IMR-90 (cell line): ENCODE measurements at places on chromosomes 6 and 20. TPM values are rescaled to one million over a fixed set of nuclear protein-coding genes. Genes with fewer than 3 reads are reported as not detected.

- H3K27ac ChIP-seq = no peak overlapping the region
- no peak overlapping the region for H3K4me3 ChIP-seq
- peaks cover 17% of the 10 kb centered on the region for H3K4me1 ChIP-seq
Observed at GRCh38 chr6:44453146-44453545, 65.6 kb downstream of the CDC5L start.

GRCh38 chr6:1378065-1379016 is 11.0 kb upstream of the FOXF2 start:
- DNase-seq = no peak
- 0 out of 2 replicates have a peak, but pooled peaks cover 2% of the 10 kb centered on the region for H3K4me1 ChIP-seq
- no peak overlapping the region for H3K4me3 ChIP-seq
- no peak overlapping the region for H3K27ac ChIP-seq
- H3K36me3 ChIP-seq = no peaks in the 10 kb centered on the region

DNA sequence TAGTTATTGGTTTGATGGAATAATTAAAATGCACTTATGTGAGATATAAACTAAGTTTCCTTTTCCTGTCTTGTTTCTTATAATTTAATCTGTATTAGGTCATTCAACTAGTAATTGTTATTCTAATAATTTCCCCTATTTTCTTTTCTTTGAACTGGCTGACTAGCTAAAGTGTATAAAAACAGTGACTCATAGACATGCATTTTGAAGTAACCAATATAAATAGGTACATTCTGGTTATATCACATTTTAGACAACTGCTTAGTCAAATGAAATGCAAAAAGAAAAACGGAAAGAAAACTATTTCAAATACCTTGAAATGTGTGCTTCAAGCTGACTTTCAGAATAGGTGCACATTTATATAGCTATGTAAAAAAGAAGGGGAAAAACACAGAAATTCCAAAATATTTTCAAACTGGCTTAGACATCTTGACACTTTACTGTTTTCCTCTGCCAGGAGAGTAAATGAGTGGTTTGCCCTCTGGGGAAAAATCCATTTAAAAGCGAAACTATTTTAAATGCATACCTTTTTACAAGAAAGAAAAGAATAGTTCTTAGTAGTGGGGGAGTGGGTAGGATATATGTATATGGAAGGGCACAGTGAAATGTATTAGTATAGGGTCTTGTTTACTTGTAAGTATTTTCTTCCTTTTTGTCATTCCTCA is 28.3 kb downstream of the KCNQ5 start:
- no peak overlapping the region for H3K4me3 ChIP-seq
- H3K27me3 ChIP-seq = no peaks in the 10 kb centered on the region
- no peaks in the 10 kb centered on the region for H3K36me3 ChIP-seq
- H3K4me1 ChIP-seq = peaks cover 3% of the 10 kb centered on the region; the same call in 1 of the 2 replicates

DNA sequence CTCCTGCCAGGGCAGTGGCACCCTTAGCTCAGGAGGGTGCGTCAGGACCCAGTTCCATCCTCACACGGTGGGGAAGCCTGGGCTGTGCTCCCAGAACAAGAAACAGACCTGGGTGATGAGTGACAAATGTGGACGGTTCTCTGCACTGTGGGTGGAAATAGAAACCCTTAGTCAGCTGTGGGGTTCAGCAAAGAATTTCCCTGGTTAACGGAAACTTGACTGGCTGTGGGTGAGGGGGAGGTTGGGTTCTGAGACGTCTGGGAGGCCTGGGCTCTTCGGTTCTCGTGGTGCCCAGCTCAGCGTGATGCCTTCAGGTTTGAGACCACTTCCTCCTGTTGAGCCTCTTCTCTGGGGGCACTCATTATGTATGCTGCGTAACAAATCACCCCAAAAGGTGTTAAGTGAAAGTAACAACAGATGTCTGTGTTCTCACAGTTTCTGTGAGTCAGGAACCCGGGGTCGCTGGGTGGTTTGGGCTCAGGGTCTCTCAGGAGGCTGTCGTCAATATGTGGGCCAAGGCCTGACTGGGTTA is 53.1 kb upstream of the FAM83D start:
- DNase-seq = no peak
- H3K4me1 ChIP-seq = no peaks in the 10 kb centered on the region
- H3K4me3 ChIP-seq = no peak overlapping the region
- H3K36me3 ChIP-seq = no peaks in the 10 kb centered on the region
- no peak overlapping the region for H3K27ac ChIP-seq
- peaks cover 12% of the 10 kb centered on the region for H3K27me3 ChIP-seq

- no peak overlapping the region for H3K4me3 ChIP-seq
- no peak for DNase-seq
- H3K27me3 ChIP-seq = no peaks in the 10 kb centered on the region
- no peak overlapping the region for H3K27ac ChIP-seq
- H3K36me3 ChIP-seq = no peaks in the 10 kb centered on the region
Observed at GRCh38 chr20:16699293-16699692, 30.5 kb upstream of the SNRPB2 start.

- H3K27ac ChIP-seq = peak overlapping the region; percentile 1; the same call in 1 of the 2 replicates
- peaks cover 13% of the 10 kb centered on the region for H3K4me1 ChIP-seq
- H3K27me3 ChIP-seq = no peaks in the 10 kb centered on the region
- no peaks in the 10 kb centered on the region for H3K36me3 ChIP-seq
- no peak for DNase-seq
- H3K4me3 ChIP-seq = no peak overlapping the region
Observed at GRCh38 chr20:50659975-50660670, 31.2 kb downstream of the RIPOR3 start.

- no peak overlapping the region for H3K27ac ChIP-seq
- no peaks in the 10 kb centered on the region for H3K36me3 ChIP-seq
- DNase-seq = no peak
- no peaks in the 10 kb centered on the region for H3K27me3 ChIP-seq
Observed at GRCh38 chr6:126300126-126300525, 39.8 kb upstream of the CENPW start.

DNA sequence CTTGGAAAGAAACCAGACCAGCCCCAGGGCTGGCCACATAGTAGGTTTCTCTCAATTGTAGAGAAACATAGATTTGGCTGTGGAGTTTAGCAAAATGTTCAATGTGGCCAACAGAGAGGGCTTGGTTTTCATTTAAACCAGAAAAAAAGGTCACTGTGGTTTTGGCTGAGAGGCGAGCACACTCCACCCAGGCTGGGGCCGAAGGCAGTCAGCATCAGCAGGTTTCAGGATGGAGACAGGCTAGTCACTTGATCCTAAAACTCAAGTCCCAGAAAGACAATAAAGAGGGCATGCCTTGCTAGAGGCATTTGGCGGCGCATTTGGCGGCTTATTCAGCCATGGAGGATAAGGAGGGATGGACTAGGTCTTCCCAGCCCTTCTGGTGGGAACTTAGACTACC is 73.1 kb downstream of the PRND start:
- peaks cover 2% of the 10 kb centered on the region; the same call in 1 of the 2 replicates for H3K4me1 ChIP-seq
- H3K27ac ChIP-seq = no peak overlapping the region
- no peaks in the 10 kb centered on the region for H3K27me3 ChIP-seq
- peaks cover 28% of the 10 kb centered on the region for H3K36me3 ChIP-seq

- H3K4me3 ChIP-seq = no peak overlapping the region
- no peak overlapping the region for H3K27ac ChIP-seq
- DNase-seq = no peak
Observed at GRCh38 chr6:139386404-139386803, 12.0 kb upstream of the CITED2 start.

GRCh38 chr6:92806254-92806653 is 613.1 kb downstream of the EPHA7 start:
- H3K4me3 ChIP-seq = no peak overlapping the region
- no peaks in the 10 kb centered on the region for H3K36me3 ChIP-seq
- no peaks in the 10 kb centered on the region for H3K27me3 ChIP-seq
- DNase-seq = no peak

- H3K36me3 ChIP-seq = no peaks in the 10 kb centered on the region
- H3K27me3 ChIP-seq = no peaks in the 10 kb centered on the region; the same call in 1 of the 2 replicates
- no peak overlapping the region for H3K4me3 ChIP-seq
Observed at GRCh38 chr6:134689177-134689576, 260.7 kb downstream of the ALDH8A1 start.

DNA sequence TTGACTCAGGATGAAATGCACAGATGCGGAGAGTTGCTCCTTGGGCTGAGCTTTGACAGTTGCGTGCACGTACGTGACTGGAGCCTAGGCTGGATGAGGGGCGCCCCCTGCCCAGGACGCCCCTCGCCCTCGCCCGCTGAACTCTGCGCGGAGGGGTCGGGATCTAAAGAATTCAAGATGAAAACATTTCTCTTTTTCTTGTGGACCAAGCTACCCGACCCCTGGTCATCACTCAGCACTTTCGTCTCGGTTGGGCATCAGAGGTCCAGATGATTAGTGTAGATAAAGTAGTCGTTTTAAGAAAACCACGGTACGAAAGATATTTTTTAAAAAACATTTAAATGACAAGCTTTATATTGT is 700 bp downstream of the DTD1 start:
- peak overlapping the region; percentile 75 for H3K4me3 ChIP-seq
- DNase-seq = no peak
- H3K27ac ChIP-seq = peak overlapping the region; percentile 41; the same call in 1 of the 2 replicates
- H3K36me3 ChIP-seq = no peaks in the 10 kb centered on the region
- no peaks in the 10 kb centered on the region for H3K27me3 ChIP-seq
- no peaks in the 10 kb centered on the region for H3K4me1 ChIP-seq

DNA sequence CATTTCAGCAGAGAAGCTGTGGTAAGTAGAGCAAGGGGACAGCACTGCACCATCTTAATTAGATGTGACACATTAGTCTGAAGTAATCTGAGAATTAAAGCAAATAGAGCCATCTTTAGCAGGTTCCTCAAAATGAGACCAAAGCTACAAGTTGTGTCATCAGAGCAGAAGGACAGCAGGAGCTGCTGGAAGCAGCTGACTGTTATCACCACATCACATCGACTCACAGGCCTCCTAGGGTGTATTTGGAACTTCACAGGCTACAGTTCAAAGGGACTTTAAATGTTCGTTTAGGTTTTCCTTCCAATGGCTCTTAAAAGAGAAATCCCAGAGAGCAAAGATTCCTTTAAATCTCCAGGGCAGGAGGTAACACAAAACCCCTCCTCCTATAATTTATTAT is 69.5 kb downstream of the LCA5 start:
- no peak overlapping the region for H3K4me3 ChIP-seq
- no peak overlapping the region for H3K27ac ChIP-seq
- peaks cover 4% of the 10 kb centered on the region for H3K4me1 ChIP-seq
- DNase-seq = peak; percentile 4

GRCh38 chr6:137510923-137511322 is 16.7 kb upstream of the OLIG3 start:
- no peak overlapping the region for H3K4me3 ChIP-seq
- peaks cover 20% of the 10 kb centered on the region for H3K27me3 ChIP-seq
- no peak for DNase-seq

GRCh38 chr6:293193-294174 is 1.2 kb downstream of the DUSP22 start:
- peak overlapping the region; percentile 81; the same call in 1 of the 2 replicates for H3K27ac ChIP-seq
- H3K36me3 ChIP-seq = no peaks in the 10 kb centered on the region
- DNase-seq = no peak
- peaks cover 4% of the 10 kb centered on the region; the same call in 1 of the 2 replicates for H3K4me1 ChIP-seq
- H3K27me3 ChIP-seq = peaks cover under 1% of the 10 kb centered on the region; the same call in 1 of the 2 replicates

DNA sequence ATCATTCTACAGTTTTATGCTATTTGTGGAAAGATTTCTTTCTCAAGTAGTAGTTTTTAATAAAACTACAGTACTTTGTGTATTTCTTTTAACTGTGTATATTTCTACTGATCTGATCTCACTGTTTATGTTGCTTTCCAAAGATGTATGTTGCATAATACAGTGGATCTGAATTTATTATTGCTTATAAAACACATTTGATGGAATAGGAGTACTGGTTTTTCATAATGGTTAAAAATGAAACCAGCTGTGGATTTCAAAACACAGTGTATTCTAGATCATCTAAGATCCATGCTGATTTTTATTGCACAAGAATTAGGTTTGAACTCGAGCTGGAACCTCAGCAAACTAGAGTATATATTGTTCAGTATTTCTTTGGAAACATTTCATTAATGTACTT is 8.0 kb downstream of the NKX2-4 start:
- peaks cover 2% of the 10 kb centered on the region; the same call in 1 of the 2 replicates for H3K4me1 ChIP-seq
- no peak overlapping the region for H3K4me3 ChIP-seq
- no peak overlapping the region for H3K27ac ChIP-seq
- peaks cover 27% of the 10 kb centered on the region for H3K27me3 ChIP-seq
- H3K36me3 ChIP-seq = peaks cover 5% of the 10 kb centered on the region
- peak; percentile 37 for DNase-seq

DNA sequence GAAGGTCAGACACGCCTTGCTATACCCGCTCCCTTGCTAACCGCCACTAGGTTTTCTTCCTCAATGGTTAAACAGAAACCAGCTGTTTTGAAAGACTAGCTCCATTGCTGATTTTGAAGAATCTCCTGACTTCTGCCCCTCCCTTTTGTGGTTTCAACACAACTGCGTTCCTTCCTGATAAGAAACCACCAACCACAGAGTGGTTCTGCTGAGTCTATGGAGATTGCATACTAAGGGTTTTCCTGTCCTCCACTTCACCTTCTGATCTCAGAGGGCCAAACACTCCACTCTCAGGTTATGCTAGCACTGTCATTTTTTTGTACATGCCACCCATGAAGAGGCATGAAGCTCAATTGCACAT is 207.9 kb downstream of the MYLK4 start:
- peaks cover 9% of the 10 kb centered on the region for H3K4me1 ChIP-seq
- DNase-seq = peak; percentile 89
- peaks cover 40% of the 10 kb centered on the region for H3K27me3 ChIP-seq
- H3K36me3 ChIP-seq = no peaks in the 10 kb centered on the region
- H3K4me3 ChIP-seq = no peak overlapping the region
- no peak overlapping the region for H3K27ac ChIP-seq

- H3K27ac ChIP-seq = no peak overlapping the region
- no peak for DNase-seq
- H3K36me3 ChIP-seq = no peaks in the 10 kb centered on the region
- no peaks in the 10 kb centered on the region for H3K4me1 ChIP-seq
- no peaks in the 10 kb centered on the region for H3K27me3 ChIP-seq
- no peak overlapping the region for H3K4me3 ChIP-seq
Observed at GRCh38 chr6:45009576-45009975, 318.6 kb upstream of the RUNX2 start.

DNA sequence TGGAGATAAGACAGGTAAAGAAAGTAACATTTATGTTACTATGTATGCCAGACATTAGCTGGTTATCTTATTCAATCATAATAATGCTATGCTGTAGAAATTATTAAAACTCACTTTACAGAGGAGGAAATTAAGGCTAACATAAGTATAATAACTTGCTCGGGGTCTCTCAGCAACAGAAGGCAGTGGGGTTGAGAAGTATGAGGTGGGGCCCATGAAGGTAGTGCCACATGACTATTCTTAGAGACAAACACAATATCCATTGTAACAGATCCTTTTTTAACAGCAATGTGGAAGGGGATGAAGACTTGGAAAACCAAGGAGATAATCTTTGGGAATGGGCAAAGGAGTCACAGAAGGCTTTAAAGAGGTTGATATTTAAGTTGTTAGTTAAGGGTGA is 11.5 kb downstream of the REV3L start:
- no peak for DNase-seq
- H3K36me3 ChIP-seq = peaks cover under 1% of the 10 kb centered on the region; the same call in 1 of the 2 replicates
- H3K27me3 ChIP-seq = no peaks in the 10 kb centered on the region
- no peak overlapping the region for H3K4me3 ChIP-seq
- no peak overlapping the region for H3K27ac ChIP-seq

RBM24 gene
- total RNA-seq = 4.1 and 6.7 TPM in 2 replicates

GRM1 gene
- not detected in 2 replicates for total RNA-seq

NOTCH4 gene
- total RNA-seq = 1.3 and 2.2 TPM in 2 replicates

SIRPA gene
- total RNA-seq = 9.7 and 9.9 TPM in 2 replicates

FOXA2 gene
- total RNA-seq = not detected in 2 replicates

PRR18 gene
- not detected in 2 replicates for total RNA-seq

ARG1 gene
- not detected in 2 replicates for total RNA-seq

MAS1 gene
- not detected in 2 replicates for total RNA-seq

RIPPLY2 gene
- total RNA-seq = not detected in 2 replicates

IL20RA gene
- total RNA-seq = under 0.01 TPM in 1 of 2 replicates, not detected in the other

ZSCAN9 gene
- 16.9 and 17.7 TPM in 2 replicates for total RNA-seq

NEURL2 gene
- total RNA-seq = 0.56 and 1.1 TPM in 2 replicates

HLA-C gene
- 8.8 and 10.6 TPM in 2 replicates for total RNA-seq
